Fibroblast of lung (primary cell): ENCODE measurements at places on chromosomes 11 and 22. TPM values are rescaled to one million over a fixed set of nuclear protein-coding genes. Genes with fewer than 3 reads are reported as not detected.

The API5 gene
- 62.9 and 69.1 TPM in 2 replicates for total RNA-seq

The C22orf15 gene
- total RNA-seq: 2.5 and 3.9 TPM in 2 replicates

The C11orf86 gene
- total RNA-seq: not detected in 2 replicates

The INSC gene
- total RNA-seq: 0.77 and 8.3 TPM in 2 replicates

The RAB38 gene
- 4.9 and 10.1 TPM in 2 replicates for total RNA-seq

The MTFP1 gene
- total RNA-seq: 2.5 and 4.6 TPM in 2 replicates

The MAJIN gene
- total RNA-seq: not detected in 2 replicates

The MUC5AC gene
- total RNA-seq: not detected in 2 replicates
